Activated CD4-positive, alpha-beta T cell treated with anti-CD3 and anti-CD28 coated beads, Interleukin-2, amount 50 U/mL, for 4 hours (primary cell): ENCODE measurements at places on chromosomes 4 and X.
A peak's percentile ranks its signal among the peaks of the same experiment; 100 is the strongest.

GRCh38 chrX:149286940-149287349 is 218.2 kb downstream of the IDS start:
- DNase-seq = peak; percentile 3

DNA sequence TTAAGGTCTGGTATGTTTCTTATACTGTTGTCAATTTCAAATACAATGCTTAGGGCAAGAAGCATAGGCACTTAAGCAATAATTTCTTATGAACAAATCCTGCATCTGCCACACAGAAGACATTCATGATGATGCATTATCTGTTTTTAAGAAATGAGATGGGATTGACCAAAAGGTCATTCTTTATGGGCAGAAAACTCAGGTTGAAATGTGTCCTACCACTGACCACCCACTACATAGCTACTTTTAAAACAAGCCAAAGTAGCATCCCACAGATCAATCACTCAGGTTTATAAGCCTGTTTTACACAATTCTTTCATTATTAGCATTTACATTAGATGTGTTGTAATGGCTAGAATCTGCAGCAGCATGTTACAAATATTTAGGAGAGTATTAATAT is 617.8 kb downstream of the PCDH7 start:
- no peak for DNase-seq

DNA sequence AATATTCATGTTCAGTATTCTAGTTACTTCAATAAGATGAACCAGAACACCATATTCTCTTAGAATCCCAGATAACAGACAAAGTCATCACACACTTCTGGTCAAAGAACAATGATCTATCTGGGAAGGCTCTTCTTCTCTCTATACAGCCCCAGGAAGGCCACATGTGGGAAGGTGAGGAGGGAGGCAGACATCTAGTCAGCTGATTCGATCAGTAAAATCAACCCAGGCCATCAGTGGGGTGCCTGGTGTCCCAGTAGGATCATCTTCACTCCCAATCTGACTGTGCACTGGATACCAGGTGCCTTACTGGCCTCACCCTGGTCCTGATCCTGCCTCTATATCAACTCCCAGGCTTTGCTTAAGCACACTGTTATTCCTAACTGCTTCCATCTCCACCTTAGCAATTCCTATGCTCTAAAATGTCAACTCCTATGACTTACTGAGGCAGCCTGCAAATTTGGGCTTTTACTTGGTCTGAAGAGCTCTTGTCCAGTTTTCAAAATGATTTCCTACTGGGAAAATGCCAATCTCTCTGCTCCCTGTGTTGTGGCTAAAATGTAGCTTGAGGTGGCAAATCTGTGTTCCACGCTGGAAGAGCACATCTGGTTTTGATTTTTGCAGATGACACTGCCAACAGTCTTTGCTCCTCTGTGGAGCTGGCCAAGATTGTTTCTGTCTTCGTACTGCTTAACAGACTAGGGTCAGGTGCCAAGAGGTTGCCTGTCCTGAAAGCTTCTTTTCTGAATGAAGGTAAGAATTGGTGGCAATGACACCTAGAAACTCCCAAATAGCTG is 128.7 kb downstream of the MGST2 start:
- DNase-seq = no peak

DNA sequence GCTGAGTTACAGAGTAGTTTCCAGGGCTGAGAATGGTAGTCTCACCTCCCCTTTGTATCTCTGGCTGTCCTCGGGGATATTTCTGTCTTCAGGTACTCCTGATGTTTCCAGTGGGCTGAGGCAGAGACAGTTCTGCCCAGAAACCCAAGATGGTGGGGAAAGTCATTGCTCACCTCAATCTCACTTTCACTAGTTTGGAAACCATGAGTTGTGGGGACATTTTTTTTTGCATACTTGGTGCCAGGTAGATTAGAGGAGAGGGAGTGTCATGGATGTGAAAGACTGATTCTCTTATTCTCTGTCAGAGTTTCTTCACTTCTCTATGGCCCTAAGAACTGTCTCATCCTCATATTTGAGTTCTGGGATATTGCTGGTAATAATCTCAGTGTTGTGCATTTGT is 708.6 kb upstream of the MAGEB2 start:
- DNase-seq = no peak

- DNase-seq = no peak
Measured at GRCh38 chr4:152098365-152099060, 337.7 kb upstream of the GATB start.

- no peak for DNase-seq
Measured at GRCh38 chr4:145639186-145639698, 20.1 kb downstream of the MMAA start.

DNA sequence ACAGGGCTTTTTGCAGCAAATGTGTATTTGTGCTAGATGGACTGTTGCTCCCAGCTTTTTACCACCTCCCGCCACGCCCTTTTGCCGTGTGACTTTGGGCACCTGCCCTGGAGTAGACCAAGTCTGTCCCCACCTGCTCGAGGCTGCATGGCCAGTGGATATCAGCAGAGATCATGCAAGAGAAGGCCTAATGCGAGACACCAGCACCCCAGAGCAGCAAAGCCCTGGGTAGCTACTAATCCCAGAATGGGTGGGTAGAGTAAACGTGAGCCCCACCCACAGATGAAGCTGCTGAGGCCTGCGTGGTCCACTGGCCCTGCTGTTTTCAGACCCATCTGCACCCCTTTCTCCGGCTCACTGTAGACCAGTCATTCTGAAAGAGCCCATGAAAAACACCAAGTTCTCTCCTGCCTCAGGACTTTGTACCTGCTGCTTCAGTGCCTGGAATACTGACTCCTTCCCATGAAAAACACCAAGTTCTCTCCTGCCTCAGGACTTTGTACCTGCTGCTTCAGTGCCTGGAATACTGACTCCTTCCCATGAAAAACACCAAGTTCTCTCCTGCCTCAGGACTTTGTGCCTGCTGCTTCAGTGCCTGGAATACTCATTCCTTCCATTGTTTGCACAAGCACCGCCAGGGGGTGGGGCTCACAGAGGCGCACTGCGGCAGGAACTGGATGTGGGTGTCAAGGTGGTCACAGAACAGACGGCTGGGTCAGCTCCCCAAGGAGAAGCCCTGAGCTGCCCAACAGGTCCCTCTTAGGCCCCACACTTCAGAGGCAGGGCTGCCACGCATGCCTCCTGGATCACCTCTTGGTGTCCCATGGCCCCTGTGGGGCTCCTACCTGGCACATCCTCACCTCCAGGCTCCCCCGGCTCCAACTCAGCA is 5.1 kb upstream of the TNIP2 start:
- DNase-seq = no peak

DNA sequence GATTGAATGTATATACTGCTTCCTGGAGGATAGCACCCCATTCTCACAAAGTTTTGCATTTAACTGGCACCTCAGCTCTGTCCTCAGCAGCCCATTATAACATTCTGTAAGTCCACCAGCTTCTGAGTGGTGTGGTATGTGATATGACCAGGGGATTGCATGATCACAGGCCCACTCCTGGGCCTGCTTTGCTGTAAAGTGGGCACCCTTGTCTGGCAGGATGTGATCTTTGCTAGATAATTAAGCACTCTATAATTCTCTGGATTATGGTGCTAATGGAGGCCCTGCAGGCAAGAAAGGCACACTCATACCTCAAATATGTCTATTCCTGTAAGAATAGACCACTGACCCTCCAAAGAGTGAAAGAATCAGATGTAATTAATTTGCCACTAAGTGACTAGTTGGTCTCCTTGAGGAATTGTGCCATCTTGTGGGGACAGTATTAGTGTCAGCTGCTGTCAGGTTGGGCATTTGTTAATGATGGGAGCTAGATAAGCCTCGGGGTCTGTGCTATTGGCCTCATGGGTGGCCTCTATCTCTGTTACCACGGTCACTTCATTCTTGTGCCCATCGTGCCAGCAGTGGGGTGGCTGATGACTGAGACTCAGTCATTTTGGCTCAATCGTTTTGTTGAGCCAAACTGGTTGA is 2.2 kb upstream of the CFI start:
- no peak for DNase-seq

DNA sequence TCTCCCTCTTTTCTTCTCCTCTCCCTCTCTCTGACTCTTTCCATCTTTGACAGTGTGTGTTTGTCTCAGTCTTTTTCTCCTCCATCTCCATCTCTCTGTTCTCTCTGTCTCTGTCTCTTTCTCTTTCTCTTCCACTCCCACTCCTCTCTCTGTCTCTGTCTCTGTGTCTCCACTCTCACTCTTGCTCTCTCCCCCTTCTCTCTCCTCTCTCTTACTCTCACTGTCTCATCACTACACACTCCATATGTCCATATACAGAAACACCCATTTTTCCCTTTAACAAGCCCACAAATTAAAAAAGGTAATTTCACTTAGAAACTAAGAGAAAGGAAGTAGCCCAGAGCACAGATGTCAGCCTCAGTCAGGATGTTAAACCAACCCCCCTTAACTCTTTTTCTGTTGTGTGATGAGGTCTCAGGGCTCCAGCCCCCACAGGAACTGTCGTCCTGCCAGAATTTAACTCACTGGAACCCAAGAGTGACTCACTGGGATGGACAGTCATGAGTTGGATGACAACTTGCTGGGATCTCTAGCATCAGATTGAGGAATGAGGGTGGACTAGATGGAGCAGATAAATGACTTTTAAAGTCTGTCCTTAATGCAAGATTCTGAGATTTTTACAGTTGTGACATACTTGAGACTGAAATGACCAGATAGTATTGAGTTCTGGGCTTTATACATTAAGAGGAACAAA is 27.5 kb downstream of the OTUD6A start:
- no peak for DNase-seq

DNA sequence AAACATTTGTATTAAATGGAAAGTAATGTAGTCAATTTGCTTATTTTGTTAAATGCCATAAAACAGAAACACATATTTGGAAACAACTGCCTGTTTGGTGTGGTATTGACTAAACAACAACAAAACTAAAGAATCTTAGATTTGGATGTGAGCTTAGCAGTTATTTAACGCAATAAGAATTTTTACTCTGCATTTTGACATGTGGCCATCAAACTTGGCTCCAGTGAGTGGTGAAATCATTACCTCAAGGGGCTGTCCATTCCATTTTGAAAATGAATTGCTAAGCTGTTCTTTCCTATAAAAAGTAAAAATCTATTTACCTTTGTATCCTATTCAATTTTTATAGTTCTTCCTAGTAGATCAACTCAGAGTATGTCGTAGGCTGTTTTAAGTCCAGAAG is 84.2 kb downstream of the DKK2 start:
- DNase-seq = no peak

- DNase-seq = no peak
Measured at GRCh38 chr4:288891-289290, 16.4 kb downstream of the ZNF732 start.

- DNase-seq = no peak
Measured at GRCh38 chr4:105520819-105521790, 31.3 kb upstream of the ARHGEF38 start.

- peak; percentile 43 for DNase-seq
Measured at GRCh38 chr4:153114771-153115321, 89.4 kb upstream of the TRIM2 start.
